ENCODE measurements at places on chromosomes 2 and 18. TPM values are rescaled to one million over a fixed set of nuclear protein-coding genes. Genes with fewer than 3 reads are reported as not detected.

Gene FECH
- 5.8 TPM for polyA plus RNA-seq

Gene FZD7
- 0.58 TPM for polyA plus RNA-seq

Gene NYAP2
- 0.12 TPM for polyA plus RNA-seq

Gene CNRIP1
- polyA plus RNA-seq, result not detected

Gene MAP3K19
- polyA plus RNA-seq, result 0.46 TPM

Gene KCNG3
- not detected for polyA plus RNA-seq

Gene LCT
- 0.03 TPM for polyA plus RNA-seq

Gene LRRC30
- not detected for polyA plus RNA-seq

Gene TUBB8B
- polyA plus RNA-seq, result 6.3 TPM

Gene SYT4
- polyA plus RNA-seq, result not detected

Gene ZNF521
- polyA plus RNA-seq, result not detected

Gene LMAN2L
- polyA plus RNA-seq, result 5.7 TPM

Gene KCNIP3
- polyA plus RNA-seq, result not detected

Gene CMPK2
- polyA plus RNA-seq, result 2.8 TPM

Gene CYP26B1
- not detected for polyA plus RNA-seq

Gene GKN2
- polyA plus RNA-seq, result not detected

Gene TRABD2A
- polyA plus RNA-seq, result 17.7 TPM

Gene GPR35
- 14.0 TPM for polyA plus RNA-seq

Gene AQP4
- not detected for polyA plus RNA-seq

Measured in B cell (primary cell).